T-cell (primary cell): ENCODE measurements at places on chromosomes 2 and 18. TPM values are rescaled to one million over a fixed set of nuclear protein-coding genes. Genes with fewer than 3 reads are reported as not detected.

DNA sequence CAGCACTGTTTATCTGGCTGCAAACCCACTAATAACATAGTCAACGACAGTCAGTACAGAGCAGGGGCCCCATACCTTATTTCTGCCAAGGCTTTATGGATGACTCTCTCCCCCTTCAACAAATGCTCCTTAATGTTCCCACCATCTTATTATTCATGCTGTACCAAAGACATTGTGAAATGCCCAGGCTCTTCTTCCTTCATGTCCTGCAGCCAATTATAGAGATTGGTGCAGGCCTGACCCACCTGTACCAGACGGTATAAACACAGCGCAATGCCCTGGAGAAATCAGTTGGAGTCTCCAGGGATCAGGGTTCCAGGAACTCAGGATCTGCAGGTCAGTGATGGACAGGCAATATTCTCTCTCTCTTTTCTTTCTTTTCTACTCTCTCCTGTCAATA lies at the start of gene IL1F10:
Gene IL1F10, plus strand, starts transcription at position 290 of the 400 bp plus-strand sequence. CDS start 4,769 bp downstream, outside the sequence.
- H3K4me3 ChIP-seq: no peak within 1 kb of the TSS
- DNase-seq: no peak
- H3K27me3 ChIP-seq: peaks cover 8% of the 10 kb centered on the region
- H3K36me3 ChIP-seq: no peaks in the 10 kb centered on the region

- no peak overlapping the region for H3K27ac ChIP-seq
- H3K36me3 ChIP-seq: no peaks in the 10 kb centered on the region
- no peaks in the 10 kb centered on the region for H3K27me3 ChIP-seq
- H3K4me1 ChIP-seq: no peaks in the 10 kb centered on the region
- H3K4me3 ChIP-seq: no peak overlapping the region
Observed at GRCh38 chr2:3981446-3981987, 278.1 kb downstream of the DCDC2C start.

DNA sequence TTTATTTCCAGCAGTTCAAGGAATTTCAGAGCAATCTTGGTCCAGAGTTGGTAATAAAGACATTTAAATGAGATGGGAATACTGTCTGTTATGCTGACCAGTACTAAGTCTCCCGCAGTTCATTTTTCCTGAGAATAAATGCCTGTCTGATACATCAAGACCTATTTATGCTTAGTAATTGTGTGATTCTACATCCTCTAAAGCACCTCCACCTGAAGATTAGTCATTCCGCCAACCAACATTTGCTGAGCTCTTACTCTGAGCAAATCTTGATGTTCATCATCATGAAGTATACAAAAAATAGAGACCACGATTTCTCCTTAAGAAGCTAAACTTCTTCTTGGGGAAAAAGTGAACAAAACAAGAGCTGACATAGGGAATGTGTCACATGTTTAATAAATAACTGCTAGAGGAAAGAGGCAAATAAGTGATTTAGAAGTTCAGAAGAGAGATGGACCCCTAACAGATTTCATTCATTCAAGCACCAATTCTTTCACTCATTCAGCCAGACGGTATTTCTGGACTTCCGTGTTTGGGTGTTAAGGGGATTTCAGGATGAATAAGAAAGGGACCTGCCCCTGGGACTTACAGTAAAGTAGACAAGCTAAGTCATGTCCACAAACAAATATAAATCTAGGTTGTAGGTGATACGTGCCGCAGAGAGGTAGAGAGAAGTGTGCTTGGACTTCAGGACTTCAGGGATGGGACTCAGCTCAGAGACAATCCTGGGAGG lies 34.2 kb upstream of the PPP4R1 start:
- no peaks in the 10 kb centered on the region for H3K36me3 ChIP-seq
- H3K4me1 ChIP-seq: no peaks in the 10 kb centered on the region
- no peak for DNase-seq
- no peak overlapping the region for H3K27ac ChIP-seq

Gene HOXD10
- total RNA-seq: not detected

Gene PPM1G
- total RNA-seq: 40.9 TPM

Gene CNTNAP5
- not detected for total RNA-seq

Gene PKDCC
- total RNA-seq: 0.29 TPM

GRCh38 chr2:51612387-51612786 lies 580.5 kb upstream of the NRXN1 start:
- no peaks in the 10 kb centered on the region for H3K36me3 ChIP-seq
- no peak overlapping the region for H3K27ac ChIP-seq
- no peaks in the 10 kb centered on the region for H3K27me3 ChIP-seq
- H3K4me3 ChIP-seq: no peak overlapping the region

GRCh38 chr2:30266051-30266621 lies 34.8 kb downstream of the LBH start:
- H3K4me1 ChIP-seq: peaks cover 45% of the 10 kb centered on the region
- peak overlapping the region; percentile 89 for H3K27ac ChIP-seq
- H3K36me3 ChIP-seq: no peaks in the 10 kb centered on the region
- H3K27me3 ChIP-seq: no peaks in the 10 kb centered on the region
- peak; percentile 72 for DNase-seq
- H3K4me3 ChIP-seq: peak overlapping the region; percentile 34

Gene REEP1
- total RNA-seq: 0.12 TPM
